Left renal pelvis (tissue), 4 donors: ENCODE measurements at places on chromosomes 3 and 15. TPM values are rescaled to one million over a fixed set of nuclear protein-coding genes. Genes with fewer than 3 reads are reported as not detected.

GRCh38 chr15:50873935-50874361 lies 34.5 kb upstream of the AP4E1 start:
- no peak for DNase-seq

The TMCO5A gene
- polyA plus RNA-seq: not detected

The FILIP1L gene
- polyA plus RNA-seq: 13.1 TPM

GRCh38 chr3:78809966-78810365 lies 957.8 kb downstream of the ROBO1 start:
- DNase-seq: no peak

- DNase-seq: no peak
Observed at GRCh38 chr3:191244242-191244867, 45.3 kb downstream of the OSTN start.

The SMCO1 gene
- 0.08 TPM for polyA plus RNA-seq

DNA sequence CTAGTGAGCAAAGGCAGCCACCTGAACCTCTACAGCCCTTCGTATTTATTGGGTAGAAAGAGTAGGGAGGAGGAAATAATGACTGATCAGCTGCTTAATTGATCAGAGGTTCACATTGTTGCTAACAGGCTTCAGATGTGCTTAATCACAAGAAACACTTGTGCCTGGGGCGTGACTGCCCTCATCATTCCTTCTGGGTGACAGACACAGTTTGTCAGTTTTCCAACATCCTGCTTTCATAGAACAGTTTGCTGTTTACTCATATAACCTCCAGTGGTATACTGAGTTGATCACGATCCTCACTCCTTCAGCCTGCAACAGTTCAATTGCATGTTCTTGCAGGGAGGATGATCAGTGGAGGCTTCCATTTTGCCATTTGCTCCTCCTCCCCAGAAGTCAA lies 13.6 kb upstream of the CASR start:
- no peak for DNase-seq

- DNase-seq: no peak
Observed at GRCh38 chr3:36318621-36319200, 61.6 kb upstream of the STAC start.

DNA sequence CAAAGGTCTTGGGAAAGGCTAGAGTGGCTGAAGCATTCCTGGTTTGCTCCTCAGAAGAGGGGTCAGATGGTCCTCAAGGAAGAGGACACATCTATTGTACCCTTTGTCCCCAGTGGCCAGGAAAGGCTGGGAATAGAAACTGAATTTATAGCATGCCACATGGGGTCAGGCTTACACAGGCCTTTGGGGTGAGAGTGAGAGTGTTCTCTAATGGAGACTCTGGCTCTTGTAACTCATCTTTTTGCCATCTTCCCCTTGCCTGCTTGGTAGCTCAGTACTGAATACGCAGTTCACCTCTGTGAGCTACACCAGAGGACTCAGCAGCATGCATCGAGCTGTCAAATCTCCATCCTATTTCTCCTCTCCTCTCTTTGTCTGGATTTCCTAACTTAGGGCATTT lies 87.5 kb downstream of the ATP2B2 start:
- no peak for DNase-seq

- DNase-seq: no peak
Observed at GRCh38 chr3:46628901-46629369, 16.6 kb downstream of the FAM240A start.
